Activated naive CD4-positive, alpha-beta T cell treated with anti-CD3 and anti-CD28 coated beads for 36 hours (primary cell): ENCODE measurements at places on chromosomes 7 and 10. TPM values are rescaled to one million over a fixed set of nuclear protein-coding genes. Genes with fewer than 3 reads are reported as not detected.

The TMEM229A gene
- not detected for total RNA-seq

The GDF2 gene
- total RNA-seq = not detected

The CYP2C9 gene
- total RNA-seq = not detected

The UCMA gene
- total RNA-seq = not detected

The LRRD1 gene
- total RNA-seq = not detected

- H3K36me3 ChIP-seq = peaks cover 15% of the 10 kb centered on the region
- H3K27me3 ChIP-seq = no peaks in the 10 kb centered on the region
- H3K4me3 ChIP-seq = no peak overlapping the region
- H3K4me1 ChIP-seq = peaks cover 2% of the 10 kb centered on the region
Observed at GRCh38 chr7:1562116-1562515, 6.1 kb upstream of the TMEM184A start.

DNA sequence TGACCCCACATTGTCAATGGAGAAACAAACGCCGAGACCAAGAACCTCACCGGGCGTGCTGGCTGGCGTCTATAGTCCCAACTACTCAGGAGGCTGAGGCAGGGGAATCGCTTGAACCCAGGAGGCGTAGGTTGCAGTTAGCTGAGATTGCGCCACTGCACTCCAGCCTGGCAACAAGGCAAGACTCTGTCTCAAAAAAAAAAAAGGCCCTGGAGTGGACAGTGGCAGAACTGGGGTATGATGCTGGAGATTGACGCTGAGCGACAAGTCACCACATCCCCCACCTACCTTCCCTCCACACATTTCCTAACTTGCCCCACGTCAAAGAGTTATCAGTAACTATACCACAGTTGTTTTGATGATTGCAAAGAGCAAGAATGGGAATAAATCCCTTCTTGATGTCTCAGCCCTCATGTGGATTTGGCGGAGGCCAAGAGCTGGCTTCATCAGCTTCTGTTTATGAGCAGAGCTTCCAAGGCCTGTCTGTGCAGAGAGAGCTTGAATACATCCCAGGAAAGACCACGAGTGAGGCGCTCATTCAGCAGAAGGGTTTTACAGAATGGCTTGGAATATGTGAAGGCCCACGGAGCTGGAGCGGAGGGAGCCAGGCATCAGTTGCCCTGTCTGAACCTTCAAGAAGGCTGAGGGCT is 28.0 kb upstream of the TNS3 start:
- no peak for DNase-seq
- H3K4me3 ChIP-seq = no peak overlapping the region
- H3K27ac ChIP-seq = no peak overlapping the region
- no peaks in the 10 kb centered on the region for H3K4me1 ChIP-seq
- H3K27me3 ChIP-seq = no peaks in the 10 kb centered on the region
- no peaks in the 10 kb centered on the region for H3K36me3 ChIP-seq

DNA sequence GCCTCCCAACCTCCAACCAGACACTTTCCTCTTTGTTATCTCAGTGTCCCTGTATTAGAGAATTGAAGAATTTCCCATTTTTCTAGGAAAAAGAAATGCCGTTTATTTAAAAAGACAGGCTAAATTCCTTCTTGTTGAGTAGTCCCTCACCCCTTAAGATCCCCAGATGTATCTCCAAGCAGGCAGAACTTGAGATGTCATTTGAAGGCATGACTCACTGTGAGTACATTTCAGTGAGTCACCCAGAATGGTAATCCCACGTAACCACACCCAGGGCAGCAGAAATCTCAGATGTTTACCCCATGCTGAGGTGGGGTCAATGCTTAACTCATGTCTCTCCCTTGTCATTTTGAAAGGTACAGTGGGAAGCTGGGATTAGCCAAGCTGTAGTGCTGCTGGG is 4.4 kb downstream of the ZNF655 start:
- H3K4me3 ChIP-seq = no peak overlapping the region
- DNase-seq = peak; percentile 77
- H3K36me3 ChIP-seq = peaks cover 53% of the 10 kb centered on the region
- no peaks in the 10 kb centered on the region for H3K27me3 ChIP-seq
- peak overlapping the region; percentile 83 for H3K27ac ChIP-seq

DNA sequence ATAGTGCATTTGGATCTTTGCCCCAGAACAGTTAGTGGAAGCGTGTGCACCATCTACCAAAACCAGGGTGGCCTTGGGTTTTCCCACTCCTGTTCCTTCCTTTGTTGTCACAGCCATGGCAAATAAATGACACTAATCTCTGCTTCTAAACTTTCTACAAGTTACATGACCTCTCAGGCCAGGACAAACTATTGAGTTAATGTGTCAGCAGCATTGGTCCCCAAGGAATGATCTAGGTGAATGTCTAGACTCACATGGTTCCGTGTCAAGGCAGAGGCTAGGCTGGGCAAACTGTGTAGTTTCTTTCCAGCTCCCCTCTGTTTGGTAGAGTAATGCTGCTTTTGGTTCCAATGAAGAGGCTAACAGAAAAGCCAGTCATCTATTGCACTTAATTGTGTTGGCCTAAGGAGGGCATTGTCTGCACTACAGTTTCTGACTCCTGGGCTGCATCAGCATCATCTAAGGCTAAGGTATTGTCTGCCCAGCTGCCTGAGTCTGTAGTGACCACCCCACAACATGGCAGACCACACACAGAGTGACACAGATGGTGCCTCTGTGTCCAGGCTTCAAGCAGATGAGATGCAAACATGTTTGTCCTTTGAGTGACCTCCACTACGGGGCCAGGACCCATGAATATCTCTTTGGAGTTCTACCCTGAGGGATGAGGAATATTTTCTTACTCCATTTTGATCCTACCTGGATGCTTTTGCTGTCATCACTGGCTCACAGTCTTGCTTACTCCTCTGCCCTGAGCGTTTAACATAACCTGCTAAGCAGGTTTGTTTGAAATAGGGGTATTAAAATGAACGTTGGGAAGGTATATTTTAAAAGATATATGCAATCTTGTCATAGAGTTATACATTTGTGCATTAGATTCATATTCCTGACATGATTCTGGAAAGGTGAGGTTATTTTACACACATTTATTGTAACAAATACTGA is 1.7 kb downstream of the CYP3A4 start:
- peaks cover 9% of the 10 kb centered on the region for H3K27me3 ChIP-seq
- no peaks in the 10 kb centered on the region for H3K36me3 ChIP-seq
- H3K27ac ChIP-seq = no peak overlapping the region
- no peak for DNase-seq
- peaks cover 7% of the 10 kb centered on the region for H3K4me1 ChIP-seq

DNA sequence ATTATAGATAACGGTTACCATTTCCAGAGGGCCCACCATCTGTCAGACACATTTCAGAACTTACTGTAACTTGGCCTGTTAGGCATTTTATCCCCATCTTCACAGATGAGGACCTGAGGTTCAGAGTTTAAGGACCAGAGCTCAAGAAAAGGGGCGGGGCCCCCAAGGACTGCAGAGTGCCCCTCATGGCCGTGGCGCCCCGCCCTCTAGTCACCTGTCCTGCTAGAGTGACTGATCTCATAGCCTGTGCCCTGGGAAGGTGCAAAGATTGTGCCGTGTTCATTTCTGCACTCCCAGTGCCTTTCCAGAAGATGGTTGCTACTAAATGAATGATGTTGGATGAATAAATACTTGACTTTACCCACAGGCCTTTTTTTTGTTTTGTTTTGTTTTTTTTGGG is 107.0 kb downstream of the XRCC2 start:
- H3K4me3 ChIP-seq = no peak overlapping the region
- H3K27ac ChIP-seq = no peak overlapping the region
- H3K36me3 ChIP-seq = no peaks in the 10 kb centered on the region
- no peak for DNase-seq

DNA sequence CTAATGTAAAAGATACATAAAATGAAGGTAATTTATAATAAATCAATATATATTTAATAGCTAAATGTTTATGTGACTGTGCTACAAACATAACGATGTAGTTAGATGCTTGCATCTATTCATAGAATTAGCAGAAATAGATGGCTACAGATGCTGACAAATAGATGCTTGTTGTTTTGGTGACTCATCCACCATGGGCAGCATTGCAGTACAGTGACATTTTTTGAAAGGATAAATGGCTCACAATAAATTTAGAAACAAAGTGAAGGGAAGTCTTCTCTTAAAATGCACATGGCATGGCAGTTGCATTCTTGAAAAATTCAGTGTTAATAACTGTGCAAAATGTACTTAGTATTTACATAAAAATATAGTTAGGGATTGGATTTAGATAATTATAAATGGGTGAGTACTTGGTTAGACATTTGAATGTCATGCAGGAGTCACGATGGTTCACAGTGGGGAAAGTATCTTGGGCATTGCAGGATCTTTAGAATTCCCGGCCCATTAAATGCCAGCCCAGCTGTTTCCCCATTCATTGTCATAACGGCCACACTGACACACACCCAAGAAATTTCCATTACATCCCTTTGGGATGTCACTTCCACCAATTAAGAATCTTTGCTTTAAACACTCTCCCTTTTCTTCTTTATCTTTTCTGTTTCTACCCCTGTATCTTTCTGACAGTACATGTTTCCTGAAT is 564.1 kb downstream of the ATRNL1 start:
- no peaks in the 10 kb centered on the region for H3K27me3 ChIP-seq
- DNase-seq = no peak

DNA sequence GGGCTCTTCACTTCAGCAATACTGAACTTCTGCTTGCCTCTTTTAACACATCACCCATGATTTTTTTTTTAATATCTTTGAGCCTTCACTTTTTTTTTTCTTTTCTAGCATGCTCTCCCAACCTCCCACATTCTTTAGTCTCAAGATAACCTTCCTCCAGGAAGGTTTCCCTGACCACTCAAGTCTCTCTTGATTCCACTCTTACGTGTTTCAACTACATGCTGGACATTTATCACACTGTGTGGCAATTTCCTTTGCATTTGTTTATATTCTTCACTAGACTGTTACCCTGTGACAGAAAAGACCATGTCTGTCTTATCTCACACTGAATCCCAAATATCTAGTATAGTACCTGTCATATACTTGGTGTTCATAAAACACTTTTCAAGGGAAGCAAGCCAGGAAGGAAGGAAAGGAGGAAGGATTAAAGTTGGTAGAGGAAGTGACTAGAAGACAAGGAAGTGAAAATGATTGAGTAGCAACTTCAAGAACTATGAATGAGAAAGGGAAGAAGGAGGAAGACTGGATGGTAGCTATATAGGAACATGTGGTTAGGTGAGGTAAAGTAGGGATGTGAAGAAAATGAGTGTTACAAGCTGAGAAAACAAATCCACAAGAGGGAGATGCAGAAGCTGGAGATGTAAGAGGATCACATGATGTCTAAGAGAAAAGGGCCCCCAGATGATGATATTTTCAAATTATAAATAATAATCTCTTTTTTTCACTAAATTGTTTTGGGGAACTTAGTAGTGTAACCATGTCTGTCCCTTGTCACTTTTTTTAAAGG is 40.4 kb downstream of the IFIT5 start:
- no peak overlapping the region for H3K27ac ChIP-seq
- peaks cover 3% of the 10 kb centered on the region for H3K27me3 ChIP-seq
- H3K4me1 ChIP-seq = peaks cover 5% of the 10 kb centered on the region
- H3K4me3 ChIP-seq = no peak overlapping the region
- no peak for DNase-seq
- no peaks in the 10 kb centered on the region for H3K36me3 ChIP-seq

GRCh38 chr10:60974463-60975149 is 30.6 kb upstream of the RHOBTB1 start:
- H3K27ac ChIP-seq = no peak overlapping the region
- no peaks in the 10 kb centered on the region for H3K36me3 ChIP-seq
- no peak for DNase-seq
- peaks cover 7% of the 10 kb centered on the region for H3K27me3 ChIP-seq

DNA sequence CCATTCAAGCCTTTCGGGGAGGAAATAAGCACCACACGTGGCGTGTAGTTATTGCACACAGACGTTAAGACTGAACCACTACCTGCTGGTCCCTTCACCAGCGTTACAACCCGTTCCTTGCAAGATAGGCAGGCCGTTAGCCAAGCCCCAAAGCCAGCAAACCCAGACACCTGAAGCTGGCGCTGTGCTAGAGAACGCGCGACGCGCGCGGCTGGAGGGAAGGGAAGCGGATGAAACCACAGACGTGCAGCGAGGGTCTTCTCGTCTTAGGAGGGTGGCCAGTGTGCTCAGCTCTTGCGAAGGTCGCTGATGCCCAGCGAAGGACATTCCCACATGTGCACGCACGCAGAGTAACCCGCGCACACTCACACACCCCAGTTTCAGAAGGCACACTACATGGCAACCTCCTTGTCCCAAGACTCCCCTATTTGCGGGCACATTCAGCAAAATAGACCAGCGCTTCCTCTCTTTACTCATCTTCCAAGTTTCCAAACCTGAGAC is 980 bp downstream of the TMEM26 start:
- H3K36me3 ChIP-seq = no peaks in the 10 kb centered on the region
- no peak overlapping the region for H3K27ac ChIP-seq
- DNase-seq = no peak
- peaks cover 10% of the 10 kb centered on the region for H3K4me1 ChIP-seq

- H3K4me3 ChIP-seq = no peak overlapping the region
- peaks cover 54% of the 10 kb centered on the region for H3K4me1 ChIP-seq
- peak overlapping the region; percentile 27 for H3K27ac ChIP-seq
- no peaks in the 10 kb centered on the region for H3K27me3 ChIP-seq
Observed at GRCh38 chr7:129041142-129042085, 13.5 kb downstream of the TNPO3 start.

GRCh38 chr10:73217628-73218027 is 29.4 kb downstream of the DNAJC9 start:
- H3K27me3 ChIP-seq = no peaks in the 10 kb centered on the region
- no peaks in the 10 kb centered on the region for H3K4me1 ChIP-seq
- no peak overlapping the region for H3K4me3 ChIP-seq
- DNase-seq = no peak

DNA sequence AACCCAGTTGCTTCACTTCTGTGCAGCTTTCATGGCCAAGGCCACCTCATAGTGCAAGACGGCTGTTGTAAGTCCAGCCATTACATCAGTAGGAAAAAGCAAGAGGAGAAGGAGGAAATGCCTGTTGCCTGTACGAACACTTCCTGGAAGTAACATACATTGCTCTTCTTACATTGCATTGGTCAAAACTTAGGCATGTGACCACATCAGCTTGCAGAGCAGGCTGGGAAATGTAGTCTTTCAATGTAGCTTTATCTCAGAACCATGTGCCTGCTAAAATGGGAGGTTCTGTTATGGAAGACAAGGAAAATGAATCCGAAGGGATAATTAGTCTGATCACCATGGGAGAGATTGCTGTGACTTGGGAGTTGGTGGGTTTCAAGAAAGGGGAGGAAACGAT is 4.3 kb downstream of the SLC29A3 start:
- H3K27me3 ChIP-seq = no peaks in the 10 kb centered on the region
- no peak overlapping the region for H3K27ac ChIP-seq
- H3K4me1 ChIP-seq = peaks cover 21% of the 10 kb centered on the region
- peak; percentile 22 for DNase-seq
- H3K4me3 ChIP-seq = no peak overlapping the region
- peaks cover 12% of the 10 kb centered on the region for H3K36me3 ChIP-seq

- H3K27ac ChIP-seq = no peak overlapping the region
- no peak overlapping the region for H3K4me3 ChIP-seq
- peaks cover 2% of the 10 kb centered on the region for H3K27me3 ChIP-seq
- no peaks in the 10 kb centered on the region for H3K36me3 ChIP-seq
- H3K4me1 ChIP-seq = no peaks in the 10 kb centered on the region
Observed at GRCh38 chr7:136278057-136278456, 300.9 kb upstream of the MTPN start.
